ENCODE measurements at places on chromosomes 12 and 14.

- DNase-seq, result no peak
Observed at GRCh38 chr14:102540315-102541028, 30.9 kb upstream of the ANKRD9 start.

GRCh38 chr14:42480255-42480654, 873.6 kb downstream of the LRFN5 start:
- DNase-seq, result no peak

DNA sequence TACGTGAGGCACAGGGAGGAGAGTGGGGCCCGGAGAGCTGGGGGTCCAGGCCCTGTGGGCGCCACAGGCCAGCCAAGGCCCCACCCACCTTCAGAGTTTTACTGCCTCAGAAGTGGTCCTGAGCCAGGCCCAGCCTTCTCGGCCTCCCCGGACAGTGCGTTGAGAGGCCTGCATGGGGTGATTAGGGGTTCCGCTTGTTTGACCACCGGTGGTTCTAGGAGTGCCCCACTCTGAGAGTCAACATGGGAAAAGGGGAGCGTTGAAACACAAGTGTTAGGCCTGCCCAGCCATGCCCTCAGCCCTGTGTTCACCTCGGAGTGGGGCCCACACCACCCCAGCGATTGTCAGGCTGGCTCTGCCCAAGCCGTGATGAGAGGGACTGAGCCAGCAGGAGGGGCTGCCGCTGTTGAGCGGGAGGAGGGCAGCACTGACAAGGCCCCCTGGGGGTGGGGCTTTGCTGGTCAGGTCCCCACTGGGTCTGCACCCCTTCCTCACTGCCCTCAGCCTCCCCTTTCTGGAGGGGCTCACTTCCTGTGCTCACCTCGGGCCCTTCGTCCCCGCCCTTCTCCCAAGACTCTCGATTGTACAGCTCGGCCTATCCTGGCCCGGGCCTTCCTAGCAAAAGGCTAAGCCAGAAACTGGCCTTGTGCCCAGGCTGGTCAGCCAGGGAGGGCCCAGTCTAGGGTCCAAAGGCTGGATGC, 4.8 kb downstream of the CKB start:
- DNase-seq, result no peak

DNA sequence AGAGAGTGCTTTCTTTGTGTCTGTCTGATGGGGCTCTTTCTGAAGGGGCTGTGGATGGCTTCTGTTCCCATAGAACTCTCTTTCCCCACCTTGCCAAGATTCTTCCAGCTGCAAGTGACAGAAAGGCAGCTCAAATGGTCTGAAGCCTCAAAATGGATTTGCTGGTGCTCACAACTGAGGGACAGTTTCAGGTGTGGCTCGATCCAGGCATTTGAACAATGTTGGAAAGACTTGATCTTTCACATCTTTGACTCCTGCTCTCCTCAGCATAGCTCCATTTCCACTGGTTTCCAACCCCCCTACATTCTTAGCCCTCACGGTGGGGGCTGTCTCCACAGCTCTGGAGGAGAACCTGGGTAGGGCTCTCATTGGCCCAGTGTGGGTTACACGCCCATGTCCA, 15.9 kb downstream of the RFLNA start:
- DNase-seq, result no peak

DNA sequence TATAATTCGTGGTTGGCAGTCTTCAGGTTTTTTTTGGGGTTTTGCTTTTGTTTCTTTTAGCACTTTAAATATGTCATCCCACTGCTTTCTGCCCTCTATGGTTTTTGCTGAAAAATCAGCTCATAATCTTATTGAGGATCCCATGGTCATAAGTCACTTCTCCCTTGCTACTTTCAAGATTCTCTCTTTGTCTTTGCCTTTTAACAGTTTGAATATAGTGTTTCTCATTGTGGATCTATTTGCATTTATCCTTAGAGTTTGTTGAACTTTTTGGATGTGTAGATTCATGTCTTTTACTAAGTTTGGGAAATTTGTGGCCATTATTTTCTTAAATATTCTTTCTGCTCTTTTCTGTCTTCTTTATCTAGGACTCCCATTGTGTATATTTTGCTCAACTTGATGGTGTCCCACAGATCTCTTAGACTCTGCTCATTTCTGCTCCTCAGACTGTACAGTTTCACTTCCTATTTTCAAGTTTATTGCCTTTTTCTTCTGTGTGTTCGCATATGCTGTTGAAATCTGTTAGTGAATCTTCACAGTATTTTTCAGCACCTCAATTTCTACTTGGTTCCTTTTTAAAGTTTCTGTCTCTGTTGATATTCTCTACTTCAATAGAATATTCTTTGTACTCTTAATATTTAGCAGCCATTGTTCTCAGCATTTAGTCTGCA, 70.8 kb downstream of the WNK1 start:
- DNase-seq, result no peak

DNA sequence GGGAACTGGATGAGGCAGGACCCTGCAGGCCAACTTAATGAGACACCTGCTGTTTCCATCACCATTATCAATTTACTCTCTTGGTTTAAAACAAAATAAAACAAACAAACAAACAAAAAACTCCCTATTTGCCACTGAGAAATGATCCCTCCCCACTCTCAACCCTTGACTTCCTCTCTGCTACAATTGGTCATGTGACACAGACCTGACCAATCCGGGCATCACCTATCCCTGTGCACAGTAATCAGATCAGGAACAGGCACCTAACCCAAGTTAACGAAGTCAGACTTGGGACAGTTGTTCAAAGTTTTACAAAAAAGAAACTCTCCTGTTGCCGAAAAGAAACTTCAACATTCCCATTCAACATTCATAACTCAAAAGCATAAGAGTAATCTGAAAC, 58.4 kb downstream of the NELL2 start:
- DNase-seq, result no peak

DNA sequence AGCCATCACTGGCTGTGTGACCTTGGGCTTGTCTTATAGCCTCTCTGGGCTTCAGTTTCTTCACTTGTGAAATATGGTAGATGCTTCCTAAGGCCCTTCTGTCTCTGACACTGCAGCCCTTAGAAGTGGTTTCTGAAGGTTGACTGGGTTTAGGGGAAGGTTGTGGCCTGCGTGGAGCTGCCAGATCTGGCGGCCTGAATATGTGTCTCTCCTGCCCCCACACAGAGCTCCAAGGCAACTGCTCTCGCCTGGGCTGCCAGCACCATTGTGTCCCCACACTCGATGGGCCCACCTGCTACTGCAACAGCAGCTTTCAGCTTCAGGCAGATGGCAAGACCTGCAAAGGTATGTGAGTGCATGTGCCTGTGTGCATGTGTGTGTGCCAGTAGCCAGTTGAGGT, 4.0 kb downstream of the LRP1-AS start:
- DNase-seq, result no peak

GRCh38 chr14:101010293-101010692, 106.8 kb upstream of the RTL1 start:
- no peak for DNase-seq

DNA sequence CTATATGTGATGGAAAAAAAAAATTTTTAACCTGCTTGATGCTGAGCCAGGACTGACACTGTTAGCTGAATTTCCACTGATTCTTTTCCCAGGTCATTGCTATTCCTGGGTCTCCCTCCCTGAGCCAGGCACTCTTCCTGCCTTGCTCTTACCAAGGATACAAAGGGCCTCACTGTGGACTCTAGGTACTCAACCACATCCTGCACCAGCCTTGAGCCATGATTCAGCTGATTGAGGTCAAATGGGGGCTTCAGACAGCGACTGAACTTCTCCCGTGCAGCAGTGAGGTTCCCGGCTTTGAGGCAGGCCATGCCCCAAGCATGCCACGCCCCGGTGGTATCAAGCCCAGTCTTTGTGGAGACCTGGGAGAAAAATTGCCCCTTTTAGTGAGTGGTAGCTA, 54.3 kb downstream of the ZFYVE26 start:
- DNase-seq, result no peak

DNA sequence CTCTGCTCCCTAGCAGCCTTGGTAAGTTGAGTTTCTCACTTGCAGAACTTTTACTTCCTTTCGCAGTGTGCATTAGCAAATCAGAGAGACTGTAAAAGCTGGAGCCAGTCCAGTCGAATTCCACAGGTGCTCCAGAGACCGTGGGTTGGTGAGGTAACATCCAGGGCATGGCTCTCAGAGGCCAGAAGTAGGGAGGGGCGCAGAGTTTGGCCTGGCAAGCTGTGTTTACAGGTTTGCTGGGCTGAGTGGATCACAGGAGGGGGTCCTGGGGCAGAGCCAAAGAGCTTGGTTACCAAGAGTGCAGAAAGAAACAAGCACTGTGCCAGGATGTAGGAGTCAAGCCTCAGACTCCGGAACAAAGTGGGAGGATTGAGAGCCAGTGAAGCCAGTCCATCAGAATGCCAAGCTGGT, 10.2 kb upstream of the BHLHE41 start:
- no peak for DNase-seq

- DNase-seq, result no peak
Observed at GRCh38 chr12:57519796-57520052, 590 bp downstream of the DDIT3 start.

DNA sequence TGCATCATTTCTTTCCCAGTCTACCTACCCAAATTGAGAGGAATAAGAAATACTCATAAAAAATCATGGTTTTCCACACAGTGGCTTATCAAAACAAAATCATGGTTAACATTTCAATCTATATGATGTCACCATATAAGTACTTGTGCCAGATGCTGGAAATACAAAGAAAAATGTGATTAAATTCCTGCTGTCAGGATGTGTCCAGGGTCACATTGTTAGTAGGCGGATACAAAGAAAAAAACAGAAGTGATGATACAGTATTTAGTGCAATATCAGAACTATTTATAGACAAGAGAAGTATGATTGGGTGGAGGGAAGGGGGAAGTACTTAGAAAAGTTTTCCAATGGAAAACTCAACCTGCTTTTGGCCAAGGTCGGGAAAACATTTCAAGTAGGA, 47.0 kb upstream of the OR6J1 start:
- no peak for DNase-seq

DNA sequence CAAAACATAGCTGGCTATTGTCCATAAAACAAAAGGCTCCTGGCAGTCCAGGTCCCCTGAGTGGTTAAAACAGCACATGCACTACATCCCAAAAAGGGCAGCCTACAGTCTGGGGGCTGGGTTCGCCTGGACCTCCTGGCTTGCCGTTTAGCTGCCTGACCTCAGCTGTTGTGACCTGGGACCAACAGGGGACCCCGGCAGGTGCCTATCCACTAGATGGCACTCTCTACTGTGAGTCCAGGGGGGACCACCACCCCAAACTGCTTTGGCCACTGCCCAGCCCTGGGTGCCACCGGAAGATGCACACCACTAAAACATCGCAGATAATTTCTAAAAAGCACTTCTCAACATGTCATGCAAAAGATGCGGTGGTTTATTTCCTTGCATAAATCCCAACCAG, 2.9 kb upstream of the RTL1 start:
- DNase-seq, result no peak

DNA sequence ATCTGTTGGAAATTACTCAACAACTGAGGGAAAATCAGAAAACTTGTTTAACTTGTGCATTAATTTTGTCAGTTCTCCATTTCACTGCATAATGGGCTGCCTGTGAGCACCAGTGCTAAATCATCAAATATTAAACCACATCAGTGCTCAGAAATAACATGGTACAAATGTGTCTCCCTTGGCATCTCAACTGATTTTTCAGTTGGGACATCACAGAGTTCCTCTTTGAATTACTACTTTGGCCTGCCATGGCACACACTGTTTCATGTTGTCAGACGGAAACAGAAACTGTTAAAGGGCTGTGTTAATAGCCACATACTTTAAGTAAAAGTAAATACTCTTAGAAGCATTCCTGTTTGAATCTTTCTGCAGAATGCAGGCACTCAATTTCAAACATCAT, 42.1 kb upstream of the STRN3 start:
- DNase-seq, result no peak

DNA sequence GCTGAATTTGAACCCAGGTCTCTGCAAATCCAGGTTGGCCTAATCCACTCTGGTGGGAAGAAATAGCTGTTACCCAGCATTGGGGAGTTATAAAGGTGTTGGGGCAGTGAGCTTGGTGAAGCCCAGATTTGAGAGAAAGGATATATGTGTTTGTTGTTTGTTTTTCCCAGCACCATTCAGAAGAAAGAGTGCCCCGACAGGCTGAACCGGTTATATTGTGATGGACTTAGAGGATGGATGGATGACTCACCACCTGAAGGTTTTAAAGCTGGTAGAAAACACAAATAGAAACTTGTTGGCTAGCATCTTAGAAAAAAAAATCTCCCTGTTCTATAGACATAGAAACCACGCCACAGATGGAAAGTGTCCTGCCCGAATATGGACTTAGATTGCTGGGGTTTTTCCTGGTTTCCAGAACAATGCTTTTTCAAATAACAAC, 404.6 kb downstream of the MED13L start:
- no peak for DNase-seq

DNA sequence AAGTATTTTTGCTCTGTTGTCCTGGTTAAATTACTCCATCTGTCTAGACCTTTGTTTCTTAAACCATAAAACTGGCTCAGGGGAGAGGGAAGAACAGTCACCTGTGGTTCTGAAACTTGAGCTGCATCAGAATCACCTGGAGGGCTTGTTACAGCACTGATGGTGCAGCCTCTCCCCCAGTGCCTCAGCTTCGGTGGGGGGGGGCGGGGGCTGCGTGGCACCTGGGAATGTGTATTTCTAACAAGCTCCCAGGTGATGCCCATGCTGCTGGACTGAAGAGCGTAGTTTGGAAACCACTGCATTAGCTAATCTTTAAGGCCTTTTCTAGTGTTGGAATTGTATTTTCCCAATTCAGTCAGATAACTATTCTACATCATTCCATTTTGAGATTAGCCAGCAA, 42.7 kb downstream of the GPHB5 start:
- DNase-seq, result no peak

DNA sequence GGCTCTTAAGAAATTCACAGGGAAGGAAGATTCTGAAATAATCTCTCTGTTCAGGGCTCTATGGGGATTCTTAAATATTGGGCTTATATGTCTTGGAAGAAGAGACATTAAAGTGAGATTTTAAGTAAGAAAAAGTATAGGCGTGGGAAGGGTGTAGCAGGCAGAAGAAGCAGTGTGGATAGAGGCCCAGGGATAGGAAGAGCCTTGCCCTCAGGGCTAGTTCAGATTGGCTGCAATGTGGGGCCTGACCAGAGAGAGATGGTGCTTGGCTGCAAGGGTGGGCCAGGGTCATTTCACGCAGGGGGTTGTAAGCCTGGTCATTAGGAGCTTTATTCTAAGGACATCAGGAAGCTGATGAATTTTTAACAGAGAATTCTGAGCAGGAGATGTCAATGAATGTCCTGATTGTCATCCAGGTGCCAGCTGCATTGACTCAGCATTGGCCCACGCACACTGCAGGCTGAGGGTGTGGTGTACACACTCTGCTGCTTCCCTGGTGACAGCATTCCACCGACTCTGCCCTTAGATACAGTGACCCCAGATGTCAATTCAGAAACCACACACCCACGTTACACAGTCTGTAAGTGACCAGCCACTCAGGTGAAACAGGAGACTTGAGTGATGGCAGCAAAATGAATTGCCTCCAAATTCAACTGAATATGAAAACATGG, 582.5 kb downstream of the NRXN3 start:
- no peak for DNase-seq

- DNase-seq, result no peak
Observed at GRCh38 chr14:32813401-32813800, 125.3 kb upstream of the NPAS3 start.

- DNase-seq, result no peak
Observed at GRCh38 chr14:29222671-29223268, 456.2 kb downstream of the FOXG1 start.

GRCh38 chr14:92010644-92011043, 29.2 kb downstream of the TRIP11 start:
- DNase-seq, result no peak

GRCh38 chr12:67519484-67520433, 128.8 kb upstream of the DYRK2 start:
- DNase-seq, result no peak

- DNase-seq, result no peak
Observed at GRCh38 chr12:47821346-47821706, 1.6 kb upstream of the HDAC7 start.
